Diencephalon (tissue), 1 donor: ENCODE measurements at places on chromosomes 11 and 22. TPM values are rescaled to one million over a fixed set of nuclear protein-coding genes. Genes with fewer than 3 reads are reported as not detected.

Gene DERL3
- 1.6 TPM for total RNA-seq

Gene TENM4
- 71.5 TPM for total RNA-seq

Gene ISX
- not detected for total RNA-seq

Gene CRACR2B
- total RNA-seq: 2.8 TPM

Gene OR51B2
- 0.46 TPM for total RNA-seq

Gene OR51B4
- not detected for total RNA-seq

Gene IGLL1
- total RNA-seq: not detected

Gene C11orf91
- not detected for total RNA-seq

Gene STX3
- 18.0 TPM for total RNA-seq

Gene ACR
- not detected for total RNA-seq

Gene HORMAD2
- 1.8 TPM for total RNA-seq

Gene MYO18B
- total RNA-seq: 0.46 TPM

Gene DMC1
- total RNA-seq: 7.6 TPM

Gene ANKRD42
- 16.1 TPM for total RNA-seq

Gene RFPL1
- not detected for total RNA-seq

Gene TSKU
- total RNA-seq: 4.6 TPM

Gene NLRP10
- total RNA-seq: not detected

Gene DUSP18
- 27.9 TPM for total RNA-seq

Gene JHY
- total RNA-seq: 15.5 TPM

Gene OR52K2
- not detected for total RNA-seq

Gene C11orf52
- total RNA-seq: 0.69 TPM

Gene LMO1
- total RNA-seq: 12.9 TPM

Gene PKP3
- 0.69 TPM for total RNA-seq

Gene ADAMTS8
- 2.5 TPM for total RNA-seq

Gene CRKL
- total RNA-seq: 69.2 TPM

Gene GRK3
- total RNA-seq: 42.4 TPM

Gene SLC5A12
- 0.46 TPM for total RNA-seq

Gene GLYATL2
- 4.8 TPM for total RNA-seq

Gene FOXRED2
- 15.0 TPM for total RNA-seq

Gene APOL5
- total RNA-seq: not detected

Gene KCNK4
- total RNA-seq: 7.2 TPM

Gene IGSF22
- 0.46 TPM for total RNA-seq

Gene TRIM22
- 6.0 TPM for total RNA-seq

Gene IRAG1
- total RNA-seq: 3.7 TPM

Gene CCDC157
- 9.9 TPM for total RNA-seq

Gene C11orf58
- total RNA-seq: 245 TPM

Gene KRTAP5-2
- not detected for total RNA-seq

Gene RRM1
- total RNA-seq: 62.3 TPM

Gene ZDHHC13
- 37.8 TPM for total RNA-seq

Gene CCDC117
- 23.3 TPM for total RNA-seq
